G401 (cell line): ENCODE measurements at places on chromosomes 3 and 15. TPM values are rescaled to one million over a fixed set of nuclear protein-coding genes. Genes with fewer than 3 reads are reported as not detected.

The FETUB gene
- total RNA-seq, result not detected in 2 replicates

The CHRNA3 gene
- total RNA-seq, result 0.24 and 0.37 TPM in 2 replicates

- no peak for DNase-seq
Measured at GRCh38 chr15:82165948-82166376, 96.6 kb downstream of the EFL1 start.

The LRRC2 gene
- total RNA-seq, result not detected in 2 replicates

- no peak for DNase-seq
Measured at GRCh38 chr3:52076896-52077780, 20.8 kb upstream of the DUSP7 start.

DNA sequence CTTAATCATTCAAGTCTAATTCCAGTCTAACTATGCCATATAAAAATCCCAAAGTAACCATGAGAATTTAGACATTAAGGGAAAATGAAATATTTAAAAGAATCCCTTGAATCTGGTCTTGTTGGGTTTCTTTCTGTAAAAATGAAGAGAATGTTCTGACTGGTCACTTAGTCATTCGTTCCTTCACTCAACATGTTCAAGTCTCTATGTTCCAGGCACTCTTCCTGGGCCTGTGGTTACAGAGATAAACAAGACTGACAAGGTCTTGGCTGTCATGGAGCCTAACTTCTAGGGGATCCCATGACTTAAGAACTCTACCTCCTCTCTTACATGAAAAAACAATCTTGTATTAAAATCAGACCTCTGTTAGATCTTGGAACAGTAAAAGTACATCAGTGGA is 638.6 kb upstream of the TBL1XR1 start:
- DNase-seq, result no peak
